ENCODE measurements at places on chromosomes 3 and 15.

DNA sequence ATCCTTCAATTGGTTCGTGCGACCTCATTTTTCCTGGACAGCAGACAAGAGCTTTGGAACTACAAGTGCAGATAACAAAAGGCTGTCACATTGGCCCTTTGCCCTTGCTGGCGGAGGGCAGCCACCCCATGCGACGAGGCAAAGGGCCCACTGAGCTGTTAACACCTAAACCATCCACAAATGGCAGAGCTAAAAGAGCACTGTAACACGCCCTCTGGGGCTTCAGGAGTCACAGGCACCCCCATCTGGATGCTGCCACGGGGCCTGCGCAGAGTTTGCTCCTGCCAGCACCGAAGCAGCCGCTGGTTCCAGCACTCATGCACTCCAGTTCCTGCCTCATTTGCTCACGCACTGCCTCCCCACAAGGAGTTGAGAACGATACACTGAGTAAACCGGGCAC is 524.9 kb downstream of the ZNF385D start:
- H3K27me3 ChIP-seq = no peaks in the 10 kb centered on the region
- no peak overlapping the region for H3K27ac ChIP-seq
- no peaks in the 10 kb centered on the region for H3K36me3 ChIP-seq
- H3K4me3 ChIP-seq = no peak overlapping the region
- no peak for DNase-seq

DNA sequence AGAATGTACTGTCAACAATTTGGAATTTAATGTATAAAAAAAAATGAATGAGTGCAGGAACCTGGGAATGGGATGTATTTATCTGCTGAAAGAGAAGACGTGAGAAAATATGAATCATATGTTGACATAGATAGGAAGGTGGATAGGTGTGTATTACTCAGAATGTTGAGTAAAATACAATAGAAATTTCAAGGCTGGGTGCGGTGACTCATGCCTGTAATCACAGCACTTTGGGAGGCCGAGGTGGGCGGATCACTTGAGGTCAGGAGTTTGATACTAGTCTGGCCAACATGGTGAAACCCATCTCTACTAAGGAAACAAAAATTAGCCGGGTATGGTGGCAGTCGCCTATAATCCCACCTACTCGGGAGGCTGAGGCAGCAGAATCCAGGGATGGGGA is 202.8 kb downstream of the CADM2 start:
- no peak for DNase-seq
- no peak overlapping the region for H3K27ac ChIP-seq
- no peaks in the 10 kb centered on the region for H3K27me3 ChIP-seq
- H3K4me3 ChIP-seq = no peak overlapping the region
- H3K4me1 ChIP-seq = no peaks in the 10 kb centered on the region

DNA sequence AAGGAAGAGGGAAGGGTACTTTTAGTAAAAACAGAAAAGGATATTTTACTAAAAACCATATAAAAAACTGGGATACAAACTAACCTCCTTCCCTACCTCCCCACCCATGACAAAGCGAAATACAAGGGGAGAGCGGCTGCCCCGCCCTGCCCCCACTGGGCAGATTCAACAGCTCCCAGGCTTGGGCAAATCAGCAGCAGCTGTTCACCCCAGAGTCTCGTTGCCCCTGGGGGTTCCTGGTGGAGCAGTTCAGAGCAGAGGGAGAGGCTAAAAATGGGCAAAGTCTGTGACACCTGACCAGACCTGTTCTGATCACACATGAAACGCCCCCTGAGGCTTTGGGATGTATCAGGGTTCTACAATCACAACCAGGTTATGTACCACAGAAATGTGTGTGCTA is 2.5 kb upstream of the ETFA start:
- H3K4me3 ChIP-seq = no peak overlapping the region
- DNase-seq = no peak
- H3K27me3 ChIP-seq = no peaks in the 10 kb centered on the region
- no peak overlapping the region for H3K27ac ChIP-seq
- no peaks in the 10 kb centered on the region for H3K36me3 ChIP-seq

- no peaks in the 10 kb centered on the region for H3K36me3 ChIP-seq
- H3K4me1 ChIP-seq = peaks cover 28% of the 10 kb centered on the region
- no peaks in the 10 kb centered on the region for H3K27me3 ChIP-seq
Measured at GRCh38 chr3:165669504-165669903, 167.7 kb downstream of the BCHE start.

DNA sequence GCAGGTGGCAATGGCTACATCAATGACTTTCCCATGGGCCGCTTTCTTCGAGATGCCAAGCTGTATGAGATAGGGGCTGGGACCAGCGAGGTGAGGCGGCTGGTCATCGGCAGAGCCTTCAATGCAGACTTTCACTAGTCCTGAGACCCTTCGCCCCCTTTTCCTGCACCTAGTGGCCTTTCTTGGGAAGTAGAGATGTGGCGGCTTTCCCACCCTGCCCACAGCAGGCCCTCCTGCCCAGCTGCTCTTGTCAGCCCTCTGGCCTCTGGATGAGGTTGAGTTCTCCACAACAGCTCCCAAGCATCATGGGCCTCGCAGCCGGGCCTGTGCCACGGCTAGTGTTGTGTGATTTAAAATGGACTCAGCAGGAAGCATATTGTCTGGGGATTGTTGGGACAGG is 12.5 kb downstream of the IVD start:
- peaks cover 19% of the 10 kb centered on the region for H3K4me1 ChIP-seq
- H3K27me3 ChIP-seq = no peaks in the 10 kb centered on the region
- H3K36me3 ChIP-seq = peaks cover 47% of the 10 kb centered on the region

- DNase-seq = no peak
- no peaks in the 10 kb centered on the region for H3K36me3 ChIP-seq
- no peaks in the 10 kb centered on the region for H3K27me3 ChIP-seq
Measured at GRCh38 chr3:9201266-9201665, 48.2 kb downstream of the SRGAP3 start.

GRCh38 chr15:65221697-65222096 is 10.4 kb upstream of the CILP start:
- H3K4me1 ChIP-seq = no peaks in the 10 kb centered on the region
- H3K36me3 ChIP-seq = no peaks in the 10 kb centered on the region
- H3K4me3 ChIP-seq = no peak overlapping the region
- no peak overlapping the region for H3K27ac ChIP-seq

GRCh38 chr3:58049143-58049785 is 41.0 kb downstream of the FLNB start:
- H3K27ac ChIP-seq = peak overlapping the region; percentile 76
- peaks cover 98% of the 10 kb centered on the region for H3K4me1 ChIP-seq
- H3K4me3 ChIP-seq = no peak overlapping the region
- no peak for DNase-seq
- no peaks in the 10 kb centered on the region for H3K27me3 ChIP-seq

DNA sequence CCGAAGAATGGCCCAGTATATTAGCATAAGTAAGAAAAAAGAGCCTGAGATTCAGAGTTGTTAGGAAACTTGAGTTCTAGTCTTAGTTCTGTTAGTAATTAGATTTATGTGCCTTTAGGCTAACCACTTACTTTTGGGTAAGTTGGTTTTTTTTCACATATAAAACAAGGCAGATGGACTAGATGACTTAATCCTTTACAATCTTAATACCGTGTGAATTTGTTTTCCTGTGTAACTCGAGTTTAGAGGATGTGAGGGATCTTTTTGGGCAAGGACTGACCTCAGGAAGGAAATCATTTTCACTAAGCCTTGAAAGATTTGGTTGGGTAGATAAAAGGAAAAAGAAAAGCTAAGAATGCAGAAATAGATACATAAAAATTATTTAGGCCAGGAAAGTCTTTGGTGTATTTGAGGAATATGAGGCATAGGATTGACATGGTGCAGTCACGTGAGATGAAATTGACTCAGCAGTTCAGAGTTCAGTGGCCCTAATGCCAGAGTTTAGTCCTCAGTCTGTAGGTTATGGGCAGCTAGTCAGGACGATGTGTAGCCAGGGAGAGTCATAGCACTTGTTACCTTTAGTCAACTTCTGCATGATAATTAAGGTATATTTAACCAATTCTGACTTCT is 34.6 kb downstream of the PAK2 start:
- peaks cover 56% of the 10 kb centered on the region for H3K4me1 ChIP-seq
- H3K27ac ChIP-seq = no peak overlapping the region
- no peaks in the 10 kb centered on the region for H3K36me3 ChIP-seq
- no peak for DNase-seq
- H3K4me3 ChIP-seq = no peak overlapping the region

DNA sequence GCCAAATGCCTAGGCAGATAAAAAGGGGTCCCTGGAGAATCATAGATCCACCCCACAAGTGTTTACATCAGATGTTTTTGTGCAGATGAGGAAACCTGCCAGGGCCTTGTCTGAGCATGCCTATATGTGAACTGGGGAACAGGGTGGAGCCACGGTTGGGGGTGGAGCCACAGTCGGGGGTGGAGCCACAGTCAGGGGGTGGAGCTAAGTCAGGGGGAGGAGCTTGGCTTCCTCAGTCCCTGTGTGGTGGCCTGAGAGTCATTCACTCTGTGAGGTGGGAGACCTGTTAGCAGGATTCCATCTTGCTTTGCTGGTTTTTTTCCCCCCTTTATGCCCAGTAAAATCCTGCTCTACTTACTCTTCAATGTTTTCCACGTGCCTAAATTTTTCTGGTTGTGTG is 57.8 kb upstream of the TGFBR2 start:
- no peaks in the 10 kb centered on the region for H3K27me3 ChIP-seq
- no peak overlapping the region for H3K4me3 ChIP-seq

GRCh38 chr3:113297841-113298240 is 86.5 kb downstream of the BOC start:
- DNase-seq = no peak
- no peaks in the 10 kb centered on the region for H3K36me3 ChIP-seq
- no peak overlapping the region for H3K27ac ChIP-seq
- no peak overlapping the region for H3K4me3 ChIP-seq
- H3K4me1 ChIP-seq = no peaks in the 10 kb centered on the region
- no peaks in the 10 kb centered on the region for H3K27me3 ChIP-seq

DNA sequence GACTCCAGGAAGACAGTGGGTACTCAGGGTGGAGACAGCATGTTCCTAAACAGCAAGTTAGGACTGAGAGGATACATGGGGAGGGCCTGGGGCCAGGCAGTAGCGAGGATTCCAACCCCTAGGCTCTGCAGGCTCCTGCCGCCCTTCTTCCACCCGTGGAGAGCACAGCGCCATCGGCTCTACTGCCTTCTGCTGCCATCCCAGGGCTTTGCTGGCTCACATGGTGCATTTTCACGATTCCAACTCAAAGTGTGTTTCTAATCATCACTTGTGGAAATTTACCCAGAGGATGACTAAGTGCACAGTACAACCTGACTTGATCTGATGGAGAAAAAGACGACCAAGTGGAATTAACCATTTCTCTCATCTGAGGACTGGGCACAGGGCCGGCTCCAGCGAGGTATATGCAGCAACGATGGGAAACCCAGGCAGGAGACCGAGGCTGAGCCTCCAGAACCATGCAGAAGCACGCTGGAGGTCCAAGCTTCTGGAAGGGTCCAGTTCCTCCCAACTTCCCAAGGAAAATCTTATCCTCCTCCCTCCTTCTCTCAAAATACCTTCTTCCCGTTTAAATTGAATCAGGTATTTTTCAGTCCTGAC is 104.6 kb downstream of the LRIG1 start:
- no peak overlapping the region for H3K27ac ChIP-seq
- H3K36me3 ChIP-seq = peaks cover 23% of the 10 kb centered on the region
- H3K4me1 ChIP-seq = peaks cover 70% of the 10 kb centered on the region
- no peak overlapping the region for H3K4me3 ChIP-seq
- DNase-seq = no peak
